ENCODE measurements at places on chromosomes 12 and 14. TPM values are rescaled to one million over a fixed set of nuclear protein-coding genes. Genes with fewer than 3 reads are reported as not detected.

SERPINA9 gene
- not detected for total RNA-seq

C12orf50 gene
- total RNA-seq, result 0.30 TPM

GSC gene
- not detected for total RNA-seq

FGF23 gene
- total RNA-seq, result not detected

DBX2 gene
- not detected for total RNA-seq

MLXIP gene
- total RNA-seq, result 65.5 TPM

Measured in endothelial cell of umbilical vein (primary cell).